ENCODE measurements at places on chromosomes 5 and 9. TPM values are rescaled to one million over a fixed set of nuclear protein-coding genes. Genes with fewer than 3 reads are reported as not detected.

The SLC6A3 gene
- 2.7 TPM for total RNA-seq

The FAM153A gene
- total RNA-seq, result 1.9 TPM

The PRRX2 gene
- 7.9 TPM for total RNA-seq

The FAM81B gene
- total RNA-seq, result not detected

The SCGB3A2 gene
- not detected for total RNA-seq

The RIOK2 gene
- total RNA-seq, result 22.7 TPM

The SLC36A1 gene
- total RNA-seq, result 6.5 TPM

The MZB1 gene
- not detected for total RNA-seq

The INSL4 gene
- total RNA-seq, result not detected

The ZNF454 gene
- total RNA-seq, result 21.7 TPM

The PANK3 gene
- total RNA-seq, result 95.7 TPM

The NTRK2 gene
- 70.8 TPM for total RNA-seq

The PCDHB10 gene
- total RNA-seq, result 12.9 TPM

The ADCY2 gene
- 17.5 TPM for total RNA-seq

The AK3 gene
- 44.0 TPM for total RNA-seq

The RNF208 gene
- 2.7 TPM for total RNA-seq

The BHMT2 gene
- total RNA-seq, result 7.5 TPM

The SH3RF2 gene
- total RNA-seq, result 1.6 TPM

The ADAMTSL2 gene
- total RNA-seq, result 4.3 TPM

The LCN9 gene
- not detected for total RNA-seq

The GZMA gene
- 1.2 TPM for total RNA-seq

The RFK gene
- total RNA-seq, result 32.6 TPM

The GPR150 gene
- not detected for total RNA-seq

The SELENOP gene
- total RNA-seq, result 304 TPM

The TEK gene
- total RNA-seq, result 20.5 TPM

The TAF11L5 gene
- total RNA-seq, result not detected

The LEAP2 gene
- total RNA-seq, result 1.1 TPM

The SLC46A2 gene
- total RNA-seq, result not detected

The TOR4A gene
- 3.7 TPM for total RNA-seq

The MAMDC4 gene
- 8.2 TPM for total RNA-seq

The LMX1B gene
- 12.9 TPM for total RNA-seq

The FGD3 gene
- 5.6 TPM for total RNA-seq

The ZNF300 gene
- total RNA-seq, result 39.5 TPM

The TMEM252 gene
- total RNA-seq, result not detected

The ACOT12 gene
- not detected for total RNA-seq

The FGFR4 gene
- total RNA-seq, result 8.6 TPM

The SLC23A1 gene
- total RNA-seq, result not detected

The ZNF366 gene
- total RNA-seq, result 2.5 TPM

The LCN15 gene
- total RNA-seq, result not detected

The C9 gene
- not detected for total RNA-seq

The PRRT1B gene
- not detected for total RNA-seq

The GFI1B gene
- 1.4 TPM for total RNA-seq

The ZBED3 gene
- 7.3 TPM for total RNA-seq
